Urinary bladder (tissue), 4 donors: ENCODE measurements at places on chromosomes 11 and 22. TPM values are rescaled to one million over a fixed set of nuclear protein-coding genes. Genes with fewer than 3 reads are reported as not detected.

GRCh38 chr22:49011769-49012648, 815.7 kb downstream of the BRD1 start:
- DNase-seq: no peak

DNA sequence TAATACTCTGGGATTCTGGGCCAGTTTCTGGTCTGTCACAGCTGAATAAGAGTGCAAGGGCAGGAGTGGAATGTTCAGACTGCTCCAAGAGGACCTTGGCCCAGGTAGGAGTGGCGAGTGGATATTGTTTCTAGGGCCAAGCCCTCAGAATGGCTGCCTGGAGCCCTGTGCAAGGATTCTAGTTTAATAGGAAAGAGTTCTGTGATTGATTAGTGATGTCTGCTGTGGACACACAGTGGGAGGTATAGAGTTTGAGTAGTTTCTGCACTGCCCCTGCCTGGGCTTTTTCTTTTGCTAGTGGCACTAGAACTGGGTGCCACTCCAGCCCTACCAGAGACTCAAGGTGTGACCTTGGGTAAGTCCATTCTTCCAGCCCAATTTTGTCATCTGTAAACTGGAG, 9.7 kb upstream of the MPPED1 start:
- DNase-seq: no peak

GRCh38 chr11:116535994-116536393, 236.8 kb downstream of the BUD13 start:
- DNase-seq: no peak

DNA sequence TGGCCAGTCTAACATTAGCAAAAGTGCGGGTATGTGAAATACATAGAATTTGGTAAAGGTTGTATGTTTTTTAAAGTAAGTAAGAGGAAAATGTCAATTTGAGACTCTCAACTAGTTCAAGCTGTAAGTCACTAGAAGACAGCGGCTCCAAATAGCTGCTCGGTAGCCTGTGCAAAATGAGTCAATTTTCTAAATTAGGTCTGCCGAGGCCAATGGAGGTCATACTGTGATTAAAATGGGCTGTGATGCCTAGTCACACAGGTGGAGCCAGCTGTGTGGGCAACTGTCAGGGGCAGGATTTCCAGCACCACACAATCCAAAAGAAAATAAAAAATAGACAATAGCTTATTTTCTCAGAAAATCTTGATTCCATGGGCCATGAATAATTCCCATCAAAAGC, 32.3 kb downstream of the KCNA4 start:
- DNase-seq: no peak

DNA sequence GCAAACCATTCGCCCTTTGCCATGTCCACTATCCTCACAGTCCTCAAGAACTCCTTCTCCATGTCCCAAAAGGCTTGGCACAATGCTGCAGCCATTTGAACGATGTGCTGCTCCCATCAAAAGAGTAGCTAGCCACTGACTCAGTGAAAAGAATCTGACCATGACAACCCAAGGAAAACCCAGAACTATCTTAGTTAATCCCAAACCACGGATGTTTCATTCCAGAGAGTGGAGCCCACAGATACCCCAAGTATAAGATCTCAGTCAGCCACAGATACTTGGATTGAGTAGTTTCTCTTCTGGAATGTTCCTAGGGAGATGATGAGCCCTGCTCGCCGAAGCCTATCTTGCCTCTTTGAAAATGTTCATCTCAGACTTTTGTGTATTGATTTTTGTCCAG, 176.9 kb downstream of the NAV2 start:
- DNase-seq: no peak

- no peak for DNase-seq
Measured at GRCh38 chr11:108302121-108302785, 79.4 kb downstream of the ATM start.

DNA sequence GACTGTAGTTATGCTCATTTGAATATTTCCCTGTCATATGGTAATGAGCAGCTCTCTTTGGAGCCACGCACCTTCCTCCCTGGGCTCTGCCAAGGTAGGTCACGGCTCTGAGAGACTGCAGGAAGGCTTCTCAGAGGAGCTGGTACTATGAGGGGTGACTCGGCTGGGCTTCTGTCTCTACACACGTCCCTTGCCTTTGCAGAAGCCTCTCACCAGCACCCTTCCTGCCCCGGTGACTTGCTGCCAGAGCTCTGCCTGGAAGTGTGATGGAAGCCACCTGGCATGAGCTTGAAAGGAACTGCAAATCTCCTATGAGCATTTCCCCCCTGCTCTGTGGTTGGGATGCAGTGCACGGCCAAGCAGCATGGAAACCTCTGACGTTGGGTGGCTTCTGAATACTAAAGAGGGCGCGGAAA, 74.2 kb downstream of the KIRREL3 start:
- DNase-seq: no peak

GRCh38 chr11:118488480-118489109, 38.7 kb upstream of the TTC36 start:
- peak; percentile 47 for DNase-seq

- no peak for DNase-seq
Measured at GRCh38 chr22:24030186-24030702, 19.1 kb downstream of the CABIN1 start.

DNA sequence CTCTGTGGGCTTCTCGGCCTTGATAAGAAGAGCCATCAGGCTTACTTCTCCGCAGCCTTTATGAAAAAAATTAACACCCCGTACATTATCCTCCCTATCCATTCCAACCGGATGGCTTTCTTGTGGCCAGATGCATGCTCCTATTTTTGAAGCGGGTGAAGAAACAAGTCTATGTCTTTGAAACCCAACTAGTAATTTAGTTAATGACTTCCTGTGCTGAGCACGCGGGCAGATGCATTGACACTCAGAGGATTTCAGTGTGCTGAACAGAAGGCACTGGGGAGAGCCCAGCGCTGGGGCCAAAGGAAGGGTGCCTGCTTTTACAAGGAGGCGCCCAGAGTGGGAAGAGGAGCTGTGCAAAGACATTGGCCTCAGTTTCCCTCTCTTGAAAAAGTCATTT, 53.3 kb downstream of the ARHGAP8 start:
- no peak for DNase-seq

DNA sequence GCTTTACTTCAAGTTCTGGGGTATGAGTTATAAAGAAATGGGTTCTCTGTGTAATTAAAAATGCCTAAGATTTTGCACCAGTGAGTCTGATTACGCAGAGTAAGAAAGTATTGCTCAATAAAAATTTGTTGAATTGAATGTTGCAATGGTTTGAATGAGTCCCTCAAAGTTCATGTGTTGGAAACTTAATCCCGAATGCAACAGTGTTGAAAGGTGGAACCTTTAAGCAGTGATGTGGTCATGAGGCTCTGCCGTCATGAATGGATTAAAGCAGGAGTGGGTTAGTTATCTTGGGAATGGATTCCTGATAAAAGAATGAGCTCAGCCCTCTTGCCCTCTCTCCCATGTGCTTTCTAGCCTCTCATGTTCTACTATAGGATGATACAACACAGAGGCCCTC, 52.6 kb upstream of the SESN3 start:
- no peak for DNase-seq

DNA sequence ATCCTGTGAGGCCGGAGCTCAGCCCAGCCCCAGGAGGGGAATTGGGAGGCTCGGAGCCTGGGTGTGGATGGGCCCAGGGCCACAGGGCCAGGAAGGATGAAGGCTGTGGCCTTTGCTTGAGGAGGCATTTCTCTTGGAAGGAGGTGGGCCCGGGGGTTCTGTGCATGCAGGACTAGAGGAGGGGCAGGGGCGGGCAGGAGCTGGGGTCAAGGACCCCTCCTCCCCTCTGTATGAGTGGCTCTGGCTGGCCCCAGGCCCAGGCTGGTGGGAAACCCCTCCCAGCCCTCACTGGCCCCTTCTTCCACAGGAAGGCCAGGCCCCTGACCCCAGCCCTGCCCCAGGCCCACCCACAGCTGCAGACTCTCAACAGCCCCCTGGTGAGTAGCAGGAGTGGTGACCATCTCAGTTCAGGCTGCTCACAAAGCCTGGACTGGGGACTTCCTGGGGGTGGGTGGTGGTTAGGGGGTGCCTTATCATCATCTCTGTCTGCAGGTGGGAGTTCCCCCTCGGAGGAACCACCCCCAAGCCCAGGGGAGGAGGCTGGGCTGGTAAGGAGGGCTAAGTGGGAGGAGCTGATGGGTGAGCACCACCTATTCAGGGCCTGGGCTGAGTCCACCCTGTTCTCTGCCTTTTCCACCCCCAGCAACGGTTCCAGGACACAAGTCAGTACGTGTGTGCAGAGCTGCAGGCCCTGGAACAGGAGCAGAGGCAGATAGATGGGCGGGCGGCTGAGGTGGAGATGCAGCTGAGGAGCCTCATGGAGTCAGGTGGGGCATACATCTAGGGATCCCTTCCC, 6.0 kb downstream of the KCNK7 start:
- no peak for DNase-seq

DNA sequence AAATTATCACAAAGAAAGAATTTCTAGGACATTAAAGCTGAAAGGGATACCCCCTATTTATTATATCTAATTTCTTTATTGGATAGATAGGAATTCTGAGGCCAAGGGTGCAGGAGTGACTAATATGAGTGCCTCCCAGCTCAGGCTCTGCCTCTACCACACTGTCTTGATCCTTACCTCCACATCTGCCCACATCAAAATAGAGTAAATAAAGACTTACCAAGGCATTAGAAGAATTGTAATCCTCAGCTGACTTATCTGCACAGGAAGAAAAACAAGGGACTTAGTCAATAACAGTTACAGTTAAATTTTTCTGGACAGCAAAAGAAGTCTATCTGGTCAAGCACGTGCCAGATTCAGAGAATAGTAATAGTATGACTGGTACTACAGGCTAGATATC, 72.6 kb upstream of the GDPD4 start:
- DNase-seq: no peak

DNA sequence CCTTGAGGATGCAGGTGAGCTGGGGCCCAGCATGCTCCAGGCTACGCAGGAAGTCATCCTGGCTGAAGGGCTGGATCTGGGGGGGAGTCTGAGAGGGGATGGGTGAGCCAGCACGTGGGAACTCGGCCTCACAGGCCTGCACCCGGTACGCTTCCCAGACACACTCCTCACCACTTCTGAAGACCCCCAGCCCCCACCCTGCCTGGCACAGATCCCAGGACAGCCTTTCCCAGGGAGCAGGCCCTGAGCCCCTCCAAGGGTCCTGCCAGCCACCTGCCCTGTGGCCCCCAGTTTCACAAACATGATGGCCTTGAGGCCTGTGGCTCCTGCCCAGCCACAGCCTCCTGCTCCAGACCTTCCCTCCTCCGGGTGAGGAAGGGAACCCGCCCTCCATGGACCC, 5.6 kb upstream of the PLXNB2 start:
- no peak for DNase-seq

GRCh38 chr11:34339149-34340064, 18.4 kb downstream of the ABTB2 start:
- DNase-seq: no peak

- no peak for DNase-seq
Measured at GRCh38 chr11:94472916-94473799, 20.5 kb downstream of the MRE11 start.

- no peak for DNase-seq
Measured at GRCh38 chr11:112457532-112457931, 196.9 kb upstream of the PLET1 start.

DNA sequence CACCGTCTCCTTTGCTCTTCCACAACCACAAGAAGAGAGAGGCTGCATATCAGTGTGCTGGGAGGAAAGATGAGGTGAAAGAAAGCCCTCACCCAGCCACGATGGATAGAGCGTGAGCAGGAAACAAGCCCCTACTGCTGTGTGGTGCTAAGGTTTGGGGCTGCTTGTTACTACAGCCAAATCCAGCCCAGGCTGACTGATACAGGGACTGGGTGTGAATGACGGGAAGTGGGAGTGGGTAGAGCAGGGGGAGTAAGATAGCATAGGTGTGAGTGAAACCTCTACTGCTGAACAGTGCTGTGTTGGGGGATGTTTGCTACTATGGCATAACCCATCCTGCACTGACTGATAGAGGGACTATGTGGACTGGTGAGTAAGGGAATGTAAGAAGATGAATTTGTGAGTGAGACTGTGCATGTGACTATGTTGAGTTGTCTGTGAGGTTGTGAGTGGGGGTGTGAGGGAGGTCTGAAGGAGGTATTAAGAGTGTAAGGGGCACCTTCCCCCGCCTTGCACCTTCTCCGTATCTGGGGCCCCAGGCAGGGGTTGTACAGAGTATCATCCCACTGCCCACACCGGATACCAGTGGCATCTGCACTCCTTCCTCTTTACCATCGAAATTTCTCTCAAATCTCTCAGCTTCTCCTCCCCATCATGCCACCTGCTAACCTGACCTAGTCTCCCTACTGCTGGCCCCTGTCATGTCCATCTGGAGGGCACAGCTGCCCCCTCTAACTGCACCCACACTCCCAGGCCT, 91.5 kb downstream of the MN1 start:
- DNase-seq: no peak

GRCh38 chr11:67572747-67573419, 10.7 kb upstream of the GSTP1 start:
- DNase-seq: no peak

HEPN1 gene
- total RNA-seq: not detected

CAT gene
- total RNA-seq: 165 TPM

OR5P2 gene
- 7.9 TPM for total RNA-seq

SYVN1 gene
- 16.2 TPM for total RNA-seq

C11orf86 gene
- not detected for total RNA-seq

SPDYC gene
- total RNA-seq: not detected

TRIM51 gene
- not detected for total RNA-seq

OR10A2 gene
- total RNA-seq: not detected

TRAF6 gene
- total RNA-seq: 14.8 TPM

USP2 gene
- 1.1 TPM for total RNA-seq

SEC14L2 gene
- 6.2 TPM for total RNA-seq

CD44 gene
- total RNA-seq: 225 TPM
